ENCODE measurements at places on chromosomes 1 and 21.

- DNase-seq, result no peak
These were observed 30.6 kb upstream of the MRPS6 start for GRCh38 chr21:34042735-34043134.

GRCh38 chr1:73593804-73594203 lies 604.2 kb downstream of the LRRIQ3 start:
- no peak for DNase-seq

DNA sequence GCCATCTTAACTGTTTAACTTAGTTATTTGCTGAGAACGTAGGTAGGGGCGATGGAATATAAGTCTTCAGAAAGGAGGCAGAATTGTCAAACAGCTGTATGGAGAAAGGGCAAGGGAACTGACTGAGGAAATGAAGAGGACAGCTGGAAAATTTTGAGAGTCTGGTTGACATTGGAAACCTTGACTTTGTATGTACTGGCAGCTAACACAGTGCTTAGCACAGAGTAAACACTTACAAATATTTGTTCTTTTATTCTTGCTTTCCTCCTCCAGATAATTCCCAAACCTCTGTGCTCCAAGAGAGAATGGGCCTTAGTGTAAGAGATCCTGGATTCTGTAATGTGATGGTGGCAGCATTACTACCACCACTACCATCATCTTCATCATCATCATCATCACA lies 91.3 kb downstream of the ZSCAN20 start:
- DNase-seq, result no peak

GRCh38 chr1:18743233-18743632 lies 112.6 kb downstream of the PAX7 start:
- no peak for DNase-seq

DNA sequence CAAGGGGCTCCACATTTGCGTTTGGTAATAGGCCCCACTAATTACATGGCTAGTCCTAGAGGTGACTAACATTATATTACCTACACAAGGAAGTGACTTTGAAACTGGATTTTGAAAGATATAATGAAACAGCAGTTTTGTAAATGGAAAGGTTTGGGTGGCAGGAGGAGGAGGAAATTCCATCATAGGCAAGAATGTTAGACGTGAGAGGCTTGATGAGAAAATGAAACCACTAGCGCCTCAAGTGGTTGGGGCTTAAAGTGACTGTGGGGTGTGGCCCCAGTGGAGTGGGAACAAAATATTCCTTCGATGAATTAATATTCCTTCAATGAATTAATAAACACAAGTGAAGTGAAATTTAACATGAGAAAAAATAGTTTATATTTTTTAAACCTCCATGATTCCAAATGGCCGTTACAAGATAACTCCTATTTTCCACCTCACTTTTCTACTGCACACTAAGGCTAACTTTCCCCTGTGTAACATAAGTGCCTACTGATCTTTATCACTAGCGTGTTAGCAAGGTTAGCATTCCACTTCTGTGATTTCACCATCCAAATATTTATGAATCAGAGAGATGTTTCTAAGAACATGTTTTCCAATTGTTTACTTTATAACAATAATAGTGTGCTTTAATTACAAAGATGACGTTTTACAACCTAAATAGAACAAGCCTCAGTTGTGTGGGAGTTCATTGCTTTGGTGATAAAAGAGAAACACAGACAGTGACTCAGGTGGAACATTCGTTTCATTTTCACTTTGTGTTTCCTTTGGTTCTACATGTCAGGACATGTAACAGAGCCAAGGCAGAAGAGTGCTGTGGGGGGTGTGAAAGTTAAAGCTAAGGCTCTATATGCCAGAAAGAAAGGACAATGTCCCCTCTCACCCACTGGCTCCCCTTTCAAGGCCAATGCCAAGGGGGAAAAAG lies 12.5 kb upstream of the ATF3 start:
- peak; percentile 34 for DNase-seq

GRCh38 chr1:31238986-31239613 lies 587 bp downstream of the NKAIN1 start:
- no peak for DNase-seq

DNA sequence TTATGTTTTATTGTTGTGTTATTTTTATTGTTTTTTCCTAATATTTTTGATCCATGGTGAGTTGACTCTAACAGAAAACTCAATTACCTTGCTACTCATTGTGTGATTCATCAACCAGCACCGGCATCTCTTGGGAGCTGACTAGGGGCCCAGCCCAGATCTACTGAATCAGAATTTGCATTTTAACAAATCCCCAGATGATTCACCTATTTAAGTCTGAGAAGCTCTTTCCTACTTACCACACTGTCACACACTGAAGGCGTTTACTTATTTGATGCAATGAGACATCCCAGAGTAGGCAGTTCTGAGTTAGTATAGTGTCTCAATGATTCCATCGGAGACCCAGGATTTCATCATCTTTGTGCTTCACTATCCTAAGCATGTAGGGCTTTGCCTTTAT lies 416.6 kb downstream of the RWDD3 start:
- no peak for DNase-seq

DNA sequence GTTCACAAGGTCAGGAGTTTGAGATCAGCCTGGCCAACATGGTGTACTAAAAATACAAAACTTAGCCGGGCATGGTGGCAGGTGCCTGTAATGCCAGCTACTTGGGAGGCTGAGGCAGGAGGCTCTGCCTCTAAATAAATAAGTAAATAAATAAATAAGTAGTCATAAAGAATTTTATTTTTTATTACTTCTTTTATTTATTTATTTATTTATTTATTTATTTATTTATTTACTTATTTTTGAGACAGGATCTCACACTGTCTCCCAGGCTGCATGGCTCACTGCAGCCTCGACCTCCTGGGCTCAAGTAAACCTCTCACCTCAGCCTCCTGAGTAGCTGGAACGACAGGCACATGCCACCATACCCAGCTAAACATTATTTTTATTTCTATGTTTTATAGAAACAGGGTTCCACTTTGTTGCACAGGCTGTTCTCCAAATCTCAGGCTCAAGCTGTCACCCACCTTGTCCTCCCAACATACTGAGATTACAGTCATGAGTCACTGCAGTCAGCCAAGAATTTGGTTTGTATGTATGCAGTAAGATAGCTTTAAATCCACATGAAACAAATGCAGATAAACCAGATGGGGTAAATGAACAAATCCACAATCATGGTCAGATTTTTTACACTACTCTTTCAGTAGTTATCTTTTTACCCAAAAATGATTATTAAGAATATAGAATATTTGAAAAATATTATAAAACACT lies 523.3 kb upstream of the RGS18 start:
- no peak for DNase-seq

GRCh38 chr1:207251066-207251465 lies 70.4 kb upstream of the CD55 start:
- DNase-seq, result no peak

DNA sequence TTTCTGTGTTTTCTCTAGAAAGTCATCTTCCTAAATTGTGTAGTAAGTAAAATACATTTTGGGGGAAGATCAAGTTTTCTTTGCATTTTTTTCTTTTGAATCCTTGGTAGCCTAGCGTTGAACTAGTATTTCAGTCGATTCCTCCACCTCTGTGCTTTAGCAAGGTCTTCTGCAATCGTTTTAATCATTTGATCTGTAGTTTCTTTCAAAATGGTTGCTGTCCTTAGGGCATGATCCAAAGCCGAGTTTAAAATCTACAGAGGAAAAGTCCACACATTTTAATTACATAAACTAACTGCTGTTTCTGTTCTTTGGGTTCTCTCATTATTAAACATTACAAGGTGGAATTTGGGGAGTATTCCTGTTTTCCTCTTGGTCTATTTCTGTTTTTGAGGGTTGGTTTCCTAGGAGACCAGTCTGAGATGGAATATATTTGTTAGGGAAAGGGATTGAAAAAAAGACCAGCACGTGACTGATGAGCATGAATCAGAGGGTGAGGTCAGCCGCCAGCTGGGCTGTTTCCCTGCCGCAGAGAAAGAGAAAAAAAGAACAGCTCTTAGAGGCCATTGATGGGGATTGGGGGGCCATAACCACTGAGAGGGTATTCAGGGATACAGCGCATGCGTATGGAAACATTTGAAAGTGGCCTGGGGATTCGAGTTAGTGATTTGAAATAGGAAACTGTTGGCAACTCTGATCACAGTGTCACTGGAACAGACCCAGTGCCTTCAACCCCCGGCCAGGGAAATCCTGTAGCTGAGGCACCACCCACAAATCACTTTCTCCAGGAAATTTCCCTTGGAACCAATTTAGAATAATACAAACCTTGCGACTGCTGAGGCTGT lies 40.6 kb downstream of the AKNAD1 start:
- peak; percentile 60 for DNase-seq

- no peak for DNase-seq
These were observed 919 bp downstream of the CTSS start for GRCh38 chr1:150764617-150765101.

GRCh38 chr1:211345719-211346118 lies 19.1 kb downstream of the TRAF5 start:
- DNase-seq, result no peak

- DNase-seq, result no peak
These were observed 180.4 kb downstream of the NTMT2 start for GRCh38 chr1:170326186-170326585.

DNA sequence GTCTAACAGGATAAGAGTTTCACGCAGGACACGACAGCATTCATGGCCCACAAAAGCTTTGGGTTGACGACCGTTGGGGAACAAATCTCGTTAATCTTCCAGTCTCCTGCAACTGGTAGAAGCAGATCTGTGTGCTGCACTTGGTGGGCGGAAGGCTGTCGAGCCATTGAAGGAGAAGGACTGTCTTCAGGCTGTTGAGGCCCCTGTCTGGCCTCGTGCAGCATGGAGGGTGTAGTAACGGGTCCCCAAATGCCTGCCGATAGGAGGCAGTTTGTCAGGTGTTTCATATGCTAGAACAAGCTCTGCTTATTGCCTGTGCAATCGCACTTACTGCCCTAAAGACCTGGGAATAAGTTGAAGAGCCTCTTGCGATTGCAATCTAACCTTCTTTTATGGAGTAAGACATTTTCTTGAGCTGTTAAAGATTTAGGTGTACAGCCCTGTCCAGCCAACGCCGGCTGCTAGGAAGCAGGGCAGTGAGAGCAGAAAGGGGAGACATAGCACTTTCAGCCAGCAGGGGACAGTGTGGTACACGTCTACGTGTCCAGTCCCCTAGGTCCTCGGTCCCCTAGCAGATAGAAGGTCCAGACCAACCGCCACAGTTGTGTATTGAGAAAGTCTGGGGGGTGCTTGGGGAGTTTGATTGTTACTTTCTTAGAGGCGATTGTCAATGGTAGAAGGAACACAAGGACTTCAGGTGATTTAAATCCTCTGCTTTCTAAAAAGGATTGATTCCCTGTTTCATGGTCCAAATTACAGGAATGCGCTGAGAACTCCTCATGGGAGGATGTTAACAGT lies 102.3 kb upstream of the TMPRSS2 start:
- DNase-seq, result peak; percentile 65

DNA sequence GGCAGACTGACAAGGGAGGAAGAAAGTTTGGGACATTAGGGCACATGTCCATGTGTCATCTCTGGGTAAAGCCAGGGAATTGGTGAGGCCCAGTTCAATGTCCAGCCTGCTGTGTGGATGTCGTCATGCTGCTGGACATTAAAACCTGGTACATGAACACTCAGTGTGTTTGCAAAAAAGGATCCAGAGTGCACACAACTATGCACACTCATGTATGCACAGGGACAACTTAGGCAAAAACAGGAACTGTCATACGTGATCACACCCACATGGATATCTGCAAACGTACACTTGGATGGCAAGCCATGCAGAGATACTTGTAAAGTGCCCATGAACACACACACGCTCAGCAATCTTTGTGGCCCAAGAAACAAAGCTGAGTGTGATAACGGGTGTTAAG lies 47.9 kb upstream of the NEK2 start:
- DNase-seq, result no peak

DNA sequence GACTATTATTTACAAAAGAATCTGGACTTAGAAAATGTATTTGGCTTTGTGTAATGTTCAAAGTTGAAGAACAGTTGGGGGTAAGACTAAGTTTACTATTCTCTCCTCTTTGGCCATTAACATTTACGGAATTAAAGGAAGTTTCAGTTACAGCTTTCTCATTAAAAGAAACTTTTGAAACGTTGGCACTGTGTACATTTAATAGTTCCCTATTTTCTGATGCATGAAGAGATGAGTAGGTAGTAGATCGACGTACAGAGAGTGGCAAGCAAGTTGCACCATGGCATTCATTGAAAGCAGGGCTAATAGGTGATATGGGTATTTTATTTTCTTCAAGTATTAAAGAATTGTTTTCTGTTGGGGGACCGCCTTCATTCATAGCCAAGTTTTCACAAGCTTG lies 3.2 kb downstream of the ASPM start:
- no peak for DNase-seq

DNA sequence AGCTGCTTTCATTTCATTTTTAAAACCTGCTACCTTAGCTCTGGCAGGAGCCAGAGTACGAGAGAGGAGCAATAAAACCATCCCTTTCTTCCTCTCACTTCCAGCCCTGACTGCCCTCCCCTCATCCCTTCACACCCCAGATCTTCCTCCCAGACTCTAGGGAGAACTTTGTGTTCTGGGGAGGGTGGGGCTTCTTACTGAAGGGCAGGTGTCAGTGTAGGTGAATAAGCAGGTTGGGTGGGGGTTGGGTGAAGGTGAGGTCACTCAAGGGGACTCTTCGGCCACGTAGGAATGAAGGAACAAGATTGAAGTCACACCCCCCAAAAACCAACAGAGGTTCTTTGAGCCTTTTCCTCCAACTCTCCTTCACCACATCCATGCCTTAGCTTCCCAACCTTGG lies 88.9 kb downstream of the CD58 start:
- peak; percentile 56 for DNase-seq

DNA sequence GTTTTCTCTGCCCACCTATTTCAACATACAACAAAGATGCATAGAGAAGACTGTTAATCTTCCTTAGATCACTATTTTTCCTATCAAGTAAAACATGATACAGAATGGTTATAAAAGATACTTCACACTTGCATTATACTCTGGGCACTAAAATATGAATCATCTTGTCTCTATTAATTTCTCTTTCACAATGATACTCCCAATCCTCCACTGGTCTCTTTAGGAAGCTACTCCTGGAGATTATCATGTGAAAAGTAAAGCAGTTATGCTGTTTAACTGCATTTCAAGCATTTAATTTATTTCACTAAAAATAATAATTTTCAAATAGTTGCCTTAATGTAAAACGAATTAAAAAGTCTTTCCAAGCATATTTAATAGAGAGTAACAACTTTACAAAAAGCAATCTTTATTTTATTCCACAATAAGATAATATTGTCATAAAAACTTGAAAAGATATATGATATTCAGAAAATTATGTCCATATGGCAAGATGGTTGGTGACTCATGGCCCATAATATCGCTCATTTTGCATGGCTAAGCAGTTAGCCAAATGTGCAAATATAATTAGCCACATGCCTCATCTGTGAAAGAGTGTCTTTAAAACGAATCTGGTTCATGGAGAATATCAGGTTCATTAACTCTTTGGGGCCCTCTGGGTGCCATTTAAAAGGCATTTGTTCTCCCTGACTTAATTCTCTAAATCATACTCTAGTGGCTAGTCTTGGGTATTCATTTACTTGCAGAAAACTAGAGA lies 1569.0 kb upstream of the B3GALT2 start:
- no peak for DNase-seq

DNA sequence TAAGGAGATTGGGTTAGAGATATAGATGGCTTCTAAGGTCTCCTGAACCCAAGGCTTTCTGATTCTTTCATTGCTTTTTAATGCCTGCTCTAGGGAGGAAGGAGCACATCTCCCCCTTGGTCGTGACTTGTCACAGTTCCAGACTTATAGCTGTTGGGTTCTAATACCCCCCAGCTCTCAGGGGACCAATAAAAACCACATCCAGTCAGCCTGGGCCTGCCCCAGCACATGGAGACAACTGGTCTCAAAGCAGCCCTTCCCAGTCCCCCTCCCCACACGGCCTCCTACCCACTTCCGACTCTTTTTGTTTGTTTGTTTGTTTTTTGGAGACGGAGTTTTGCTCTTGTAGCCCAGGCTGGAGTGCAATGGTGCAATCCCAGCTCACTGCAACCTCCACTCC lies 23.3 kb downstream of the QSOX1 start:
- no peak for DNase-seq

Measured in left colon (tissue), 2 donors.